ENCODE measurements at places on chromosomes 1 and 21.
A peak's percentile ranks its signal among the peaks of the same experiment; 100 is the strongest.

GRCh38 chr1:18951818-18952391 lies 4.6 kb downstream of the IFFO2 start:
- DNase-seq, result peak; percentile 81

DNA sequence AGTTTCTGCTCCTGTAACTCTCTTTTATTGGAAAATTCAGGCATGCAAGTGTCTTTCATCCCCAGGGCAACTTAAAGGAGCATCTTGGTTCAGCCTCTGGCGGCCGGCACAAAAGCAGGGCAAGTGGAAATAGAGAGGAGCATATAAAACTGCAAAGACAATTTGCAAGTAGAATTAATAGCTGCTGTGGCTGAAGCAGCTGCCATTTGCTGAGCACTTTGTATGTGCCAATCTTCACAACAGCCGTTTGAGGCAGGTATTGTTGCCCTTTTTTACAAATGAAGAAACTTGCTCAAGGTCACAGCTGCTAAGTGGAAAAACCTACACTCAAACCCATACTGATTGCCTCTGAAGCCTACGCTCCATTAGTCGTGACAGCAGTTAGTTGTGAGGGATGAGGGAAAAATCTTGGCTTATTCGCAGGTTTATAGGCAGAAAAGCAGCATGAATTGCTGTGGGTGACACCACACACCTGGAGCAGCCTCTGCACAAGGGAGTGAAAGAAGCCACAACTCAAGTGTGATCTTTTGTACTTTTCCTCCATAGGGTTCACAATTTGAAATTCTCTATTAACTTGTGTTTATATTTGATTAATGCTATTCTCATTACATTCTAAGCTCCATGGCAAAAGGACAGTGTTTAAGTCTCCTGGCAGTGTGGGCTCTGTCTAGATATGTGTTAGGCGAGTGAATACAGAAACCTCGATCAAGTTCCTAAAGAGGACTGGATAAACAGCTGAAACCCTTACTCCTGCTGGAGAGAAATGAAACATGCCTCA lies 99.0 kb upstream of the BEND5 start:
- DNase-seq, result no peak

DNA sequence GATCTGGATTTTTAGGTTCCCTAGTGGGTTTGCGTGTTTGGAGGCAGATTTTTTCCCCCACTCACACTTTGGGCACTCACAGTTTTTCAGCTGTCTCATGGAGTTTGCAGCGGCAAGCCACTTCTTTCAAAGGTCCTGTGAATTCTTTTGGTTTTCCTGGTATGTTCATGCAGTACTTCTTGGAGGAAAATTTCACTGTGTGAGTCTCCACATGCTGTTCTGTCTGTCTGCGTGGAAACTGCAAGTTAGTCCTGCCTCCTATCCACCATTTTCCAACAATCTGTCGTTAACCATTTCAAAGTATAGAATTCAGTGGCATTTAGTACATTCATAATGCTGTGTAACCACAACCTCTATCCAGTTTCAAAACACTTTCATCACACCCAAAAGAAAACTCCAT lies 793 bp upstream of the FMO1 start:
- DNase-seq, result no peak

DNA sequence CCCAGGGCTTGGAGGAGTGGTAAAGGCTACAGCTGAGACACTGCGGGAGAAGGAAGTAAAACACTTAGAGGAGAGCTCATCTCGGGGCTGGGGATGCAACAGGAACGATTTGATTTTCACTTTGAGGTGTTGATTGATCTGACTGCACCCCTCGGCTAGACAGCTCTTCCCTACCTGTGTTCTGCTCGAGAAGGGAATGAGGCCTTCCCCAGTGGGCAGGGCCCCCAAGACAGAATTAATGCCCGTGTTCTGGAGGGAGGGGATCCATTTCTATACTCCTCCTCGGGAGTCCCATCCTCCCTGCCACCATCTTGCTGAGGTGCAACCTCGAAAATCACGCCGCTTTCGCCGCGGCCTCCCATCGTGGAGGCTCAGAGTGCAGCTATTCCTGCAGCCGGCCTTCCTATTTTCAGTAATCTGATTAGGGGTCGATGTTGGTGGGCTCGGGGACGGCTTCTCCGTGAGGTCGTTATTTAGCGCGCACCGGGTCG lies 2.4 kb downstream of the ATP2B4 start:
- no peak for DNase-seq

DNA sequence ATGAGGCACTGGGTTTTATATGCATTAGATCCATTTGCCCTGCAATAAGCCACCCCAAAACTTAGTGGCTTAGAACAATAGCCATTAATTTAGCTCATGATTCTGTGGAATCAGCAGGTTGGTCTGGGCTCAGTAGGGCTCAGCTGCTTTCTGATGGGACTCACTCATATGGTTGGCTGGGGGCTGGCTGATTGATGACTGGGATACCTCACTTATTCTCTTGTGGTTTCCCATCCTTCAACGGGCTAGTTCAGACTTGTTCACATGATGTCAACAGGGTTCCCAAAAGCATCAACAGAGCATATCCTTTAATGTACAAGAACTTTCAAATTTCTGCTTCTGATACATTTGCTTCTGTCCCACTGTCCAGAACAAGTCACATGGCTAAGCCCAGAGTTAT lies 43.2 kb downstream of the DNM3 start:
- DNase-seq, result no peak

DNA sequence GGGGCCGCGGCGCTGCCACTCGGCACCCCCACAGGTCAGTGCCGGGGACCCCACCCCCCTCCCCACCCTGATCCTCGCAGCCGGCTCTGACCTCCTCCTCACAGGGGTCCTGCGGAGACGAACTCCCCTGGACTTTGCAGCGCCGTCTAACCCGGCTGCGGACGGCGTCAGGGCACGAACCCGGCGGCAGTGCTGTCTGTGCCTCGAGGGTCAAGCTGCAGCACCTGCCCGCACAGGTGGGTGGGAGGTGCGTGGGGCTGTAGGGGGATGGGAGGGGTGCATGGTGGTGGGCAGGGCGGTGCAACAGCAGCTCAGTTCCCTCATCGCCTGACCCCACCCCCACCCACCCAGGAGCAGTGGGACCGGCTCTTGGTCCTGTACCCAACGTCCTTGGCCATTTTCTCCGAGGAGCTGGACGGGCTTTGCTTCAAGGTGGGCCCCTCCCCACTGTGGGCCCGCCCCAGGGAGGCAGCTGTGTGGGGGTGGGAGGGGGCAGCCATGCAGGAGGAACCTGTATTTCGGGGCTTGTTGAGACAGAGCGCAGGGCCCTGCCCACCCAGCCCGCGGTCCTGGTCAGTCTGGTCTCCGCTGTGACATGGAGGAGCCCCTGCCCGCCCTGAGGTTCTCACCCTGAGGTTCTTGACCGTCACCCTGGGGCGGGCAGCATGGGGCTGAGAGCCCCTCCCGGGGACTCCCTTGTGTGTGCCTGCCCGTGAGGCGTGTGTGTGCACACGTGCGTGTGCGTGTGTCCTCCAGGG lies 4.9 kb downstream of the PLEKHN1 start:
- no peak for DNase-seq

- DNase-seq, result no peak
Observed at GRCh38 chr1:6630027-6630426, 5.4 kb downstream of the THAP3 start.

- no peak for DNase-seq
Observed at GRCh38 chr1:243710467-243710866, 139.6 kb downstream of the AKT3 start.

- no peak for DNase-seq
Observed at GRCh38 chr1:15736892-15737261, 819 bp downstream of the SLC25A34 start.

- DNase-seq, result no peak
Observed at GRCh38 chr1:43608827-43609226, 41.1 kb upstream of the KDM4A start.

DNA sequence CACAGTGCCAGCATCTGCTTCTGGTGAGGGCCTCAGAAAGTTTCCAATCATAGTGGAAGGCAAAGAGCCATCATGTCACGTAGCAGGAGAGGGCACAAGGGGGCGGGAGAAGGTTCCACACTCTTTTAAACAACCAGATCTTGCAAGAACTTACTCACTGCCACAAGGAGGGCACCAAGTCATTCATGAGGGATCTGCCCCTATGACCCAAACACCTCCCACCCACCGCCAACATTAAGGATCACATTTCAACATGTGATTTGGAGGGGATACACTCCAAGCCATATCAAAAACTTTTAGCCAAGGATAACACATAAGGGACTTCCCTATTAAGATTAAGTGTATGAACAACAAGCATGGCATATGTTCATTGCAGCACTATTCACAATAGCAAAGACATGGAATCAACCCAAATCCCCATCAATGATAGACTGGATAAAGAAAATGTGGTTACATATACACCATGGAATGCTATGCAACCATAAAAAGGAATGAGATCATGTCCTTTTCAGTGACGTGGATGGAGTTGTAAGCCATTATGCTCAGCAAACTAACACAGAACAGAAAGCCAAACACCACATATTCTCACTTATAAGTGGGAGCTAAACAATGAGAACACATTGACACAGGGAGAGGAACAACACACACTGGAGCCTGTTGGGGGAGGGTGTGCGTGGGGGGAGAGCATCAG lies 19.9 kb upstream of the SLC35F3 start:
- no peak for DNase-seq

DNA sequence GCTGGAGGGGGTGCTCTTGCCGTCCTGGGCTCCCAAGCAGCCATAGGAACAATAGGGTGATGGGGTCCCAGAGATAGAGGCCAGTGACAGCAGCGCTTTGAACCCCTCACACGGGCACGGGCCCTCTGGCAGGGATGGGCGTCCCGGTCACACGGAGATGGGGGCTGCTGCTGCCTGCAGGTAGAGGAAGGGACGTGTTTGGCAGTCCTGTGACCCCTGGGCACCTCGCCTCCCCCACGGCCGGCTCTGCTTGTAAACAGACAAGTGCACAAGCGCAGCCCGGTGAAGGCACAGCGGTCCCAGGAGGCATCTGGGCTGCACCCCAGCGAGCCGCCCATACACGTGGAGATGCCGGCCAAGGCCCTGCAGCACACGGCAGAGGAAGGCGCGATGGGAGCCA lies 36.5 kb upstream of the PDE9A start:
- DNase-seq, result no peak

DNA sequence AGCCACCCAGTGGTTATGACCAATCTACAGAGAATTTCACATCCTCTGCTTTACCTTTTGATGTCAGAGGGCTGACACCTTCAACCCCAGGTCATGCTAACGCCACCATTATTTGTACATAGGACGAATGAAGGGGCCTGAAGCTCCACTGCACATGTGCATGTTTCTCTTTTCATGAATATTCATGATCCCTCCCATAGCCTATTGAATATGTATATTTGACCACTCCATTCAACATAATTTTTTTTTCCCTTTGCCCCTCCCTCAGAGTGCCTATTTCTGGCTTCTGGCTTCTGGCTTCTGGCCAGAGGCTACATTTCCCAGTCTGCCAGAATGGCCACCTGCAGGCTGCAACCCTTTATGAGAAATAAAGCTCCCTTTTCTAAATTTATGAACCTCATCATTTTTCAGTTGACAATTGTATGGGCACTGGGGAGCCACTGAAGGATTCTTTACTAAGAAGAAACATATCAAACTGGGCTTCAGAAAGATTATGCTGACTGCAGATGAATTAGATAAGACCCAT lies 406.7 kb downstream of the SIPA1L2 start:
- DNase-seq, result no peak

GRCh38 chr1:194296201-194296600 lies 1109.8 kb upstream of the B3GALT2 start:
- no peak for DNase-seq

DNA sequence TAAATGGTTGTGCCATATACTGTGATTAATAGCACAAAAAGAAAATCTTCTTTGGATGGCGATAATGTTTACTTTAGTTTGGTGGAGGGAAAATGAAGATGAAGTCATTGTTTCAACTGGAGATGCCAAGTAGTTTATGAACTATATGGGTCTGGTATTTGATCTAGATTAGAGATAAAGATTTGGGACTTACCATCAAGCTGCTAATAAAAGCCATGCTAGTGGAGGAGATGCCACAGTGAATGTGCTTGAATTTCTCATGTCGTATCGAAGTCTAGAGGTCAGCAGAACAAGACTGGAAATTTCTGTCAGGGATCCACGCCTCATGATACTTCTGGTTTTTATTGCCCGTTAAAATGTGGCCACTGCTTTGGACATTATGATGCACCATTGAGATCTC lies 742.0 kb downstream of the NCAM2 start:
- no peak for DNase-seq

DNA sequence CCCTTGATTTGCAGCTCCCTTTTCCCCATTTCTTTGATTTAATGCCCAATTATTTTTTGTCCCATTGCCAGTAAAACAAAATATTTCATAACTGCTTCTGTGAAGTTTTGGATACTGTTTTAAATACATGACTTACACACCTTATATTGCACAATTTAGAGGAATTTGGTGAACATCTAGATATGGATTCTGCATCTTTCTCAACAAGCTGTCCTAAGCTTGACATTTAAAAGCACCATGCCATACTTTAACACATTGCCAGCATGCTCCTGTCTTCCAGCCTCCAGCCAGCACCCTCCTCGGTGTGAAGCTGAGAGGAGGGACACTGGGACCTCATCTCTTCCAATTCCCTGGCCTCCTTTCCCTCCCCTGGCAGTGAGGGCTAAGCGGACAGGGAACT lies 167.6 kb downstream of the SEC16B start:
- DNase-seq, result no peak

GRCh38 chr21:45163413-45164123 lies 89.2 kb downstream of the ADARB1 start:
- DNase-seq, result no peak

- DNase-seq, result no peak
Observed at GRCh38 chr1:55825461-55825860, 610.3 kb upstream of the USP24 start.

GRCh38 chr1:51583532-51583931 lies 33.4 kb upstream of the OSBPL9 start:
- DNase-seq, result no peak

- no peak for DNase-seq
Observed at GRCh38 chr1:151237678-151238466, 16.7 kb upstream of the PSMD4 start.

GRCh38 chr1:227244339-227245118 lies 73.8 kb downstream of the CDC42BPA start:
- DNase-seq, result no peak

GRCh38 chr1:48524892-48525467 lies 53.0 kb upstream of the SPATA6 start:
- DNase-seq, result no peak

- no peak for DNase-seq
Observed at GRCh38 chr1:197914510-197914909, 2.7 kb upstream of the LHX9 start.

- DNase-seq, result no peak
Observed at GRCh38 chr1:119079881-119080280, 60.6 kb downstream of the WARS2 start.

GRCh38 chr1:226882187-226882586 lies 11.8 kb downstream of the PSEN2 start:
- no peak for DNase-seq

DNA sequence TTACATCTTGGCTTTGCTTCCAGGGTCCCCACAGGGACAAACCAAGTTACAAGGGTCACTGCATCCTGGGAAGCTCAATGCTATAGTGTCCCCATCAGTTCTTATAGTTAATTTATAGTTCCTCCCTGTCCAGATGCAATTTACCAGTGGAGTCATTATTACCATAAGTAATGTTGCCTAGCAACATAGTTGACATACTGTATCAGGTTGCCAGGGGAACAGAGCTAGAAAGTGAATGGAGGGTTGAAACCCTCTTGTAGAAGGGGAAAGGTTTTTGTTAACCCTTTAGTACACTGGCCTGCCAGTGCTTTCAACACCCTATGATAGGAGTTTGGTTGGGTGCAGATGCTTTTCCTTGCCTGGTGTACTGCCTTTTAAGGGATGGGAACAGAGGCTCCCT lies 34.3 kb upstream of the TTC4 start:
- no peak for DNase-seq

GRCh38 chr21:27362249-27362648 lies 395.4 kb upstream of the ADAMTS5 start:
- DNase-seq, result no peak
